Colonic mucosa (tissue), 4 donors: ENCODE measurements at places on chromosomes 3 and 15.

DNA sequence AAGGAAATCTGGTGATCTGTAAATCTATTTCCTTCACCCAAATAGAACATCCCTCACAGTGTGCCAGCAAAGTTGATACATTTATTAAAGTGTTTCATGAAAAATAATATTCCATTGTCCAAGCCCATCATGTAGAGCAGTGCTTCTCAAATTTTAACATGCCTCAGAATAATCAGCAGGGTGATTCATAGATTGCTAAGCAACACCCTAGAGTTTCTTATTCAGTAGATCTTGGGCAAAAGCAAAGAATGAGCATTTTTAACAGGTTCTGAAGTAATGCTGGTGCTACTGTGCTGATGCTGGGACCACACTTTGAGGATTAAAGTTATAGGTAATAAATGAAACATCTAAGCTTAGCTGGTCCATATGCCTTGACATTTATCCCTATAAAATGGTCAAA, 210.5 kb downstream of the ZIC4 start:
- no peak for DNase-seq

DNA sequence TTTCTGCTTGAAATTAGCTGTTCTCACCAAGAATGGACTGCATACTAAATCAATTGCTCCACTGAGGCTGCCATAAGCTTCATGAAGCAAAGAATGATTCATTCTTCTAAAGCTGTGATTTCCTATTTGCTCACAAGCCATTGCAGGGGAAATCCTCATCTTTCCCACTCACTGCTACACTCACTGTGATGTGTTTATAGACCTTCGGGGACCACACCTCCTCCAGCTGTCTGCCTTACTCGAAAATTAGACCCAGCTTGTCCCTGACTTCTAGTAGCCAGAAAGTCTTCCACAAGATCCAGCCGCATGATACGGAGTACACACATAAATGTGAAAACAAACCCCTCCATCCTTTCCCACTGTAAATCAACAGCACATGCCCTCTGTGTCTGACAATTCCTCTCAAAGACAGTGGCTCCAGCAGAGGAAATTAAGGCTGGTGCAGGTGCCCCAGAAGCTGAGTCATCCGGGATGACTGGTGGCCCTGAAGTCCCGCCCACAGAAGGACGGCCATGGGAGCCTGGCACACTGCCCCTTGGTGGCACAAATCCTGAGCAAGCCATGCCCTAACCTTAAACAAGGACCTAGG, 172.0 kb downstream of the STT3B start:
- DNase-seq: peak; percentile 73

DNA sequence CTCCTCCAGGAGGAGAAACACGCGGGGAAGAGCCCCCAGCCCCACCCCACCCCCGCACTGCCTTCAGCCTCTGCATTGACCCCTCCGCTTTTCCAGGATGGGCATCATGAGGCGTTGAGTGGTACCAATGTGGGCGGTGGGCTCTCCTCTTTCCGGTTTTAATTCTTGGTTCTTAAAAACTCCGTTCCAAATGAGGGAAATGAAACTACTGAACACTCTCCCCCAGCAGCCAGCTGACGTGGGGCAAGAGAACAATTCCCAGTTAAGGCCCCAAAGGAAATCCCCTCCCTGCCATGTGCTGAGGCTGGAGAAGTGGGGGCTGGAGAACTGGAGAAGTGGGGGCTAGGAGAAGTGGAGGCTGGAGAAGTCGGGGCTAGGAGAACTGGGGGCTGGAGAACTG, 5.3 kb upstream of the NRROS start:
- DNase-seq: no peak

DNA sequence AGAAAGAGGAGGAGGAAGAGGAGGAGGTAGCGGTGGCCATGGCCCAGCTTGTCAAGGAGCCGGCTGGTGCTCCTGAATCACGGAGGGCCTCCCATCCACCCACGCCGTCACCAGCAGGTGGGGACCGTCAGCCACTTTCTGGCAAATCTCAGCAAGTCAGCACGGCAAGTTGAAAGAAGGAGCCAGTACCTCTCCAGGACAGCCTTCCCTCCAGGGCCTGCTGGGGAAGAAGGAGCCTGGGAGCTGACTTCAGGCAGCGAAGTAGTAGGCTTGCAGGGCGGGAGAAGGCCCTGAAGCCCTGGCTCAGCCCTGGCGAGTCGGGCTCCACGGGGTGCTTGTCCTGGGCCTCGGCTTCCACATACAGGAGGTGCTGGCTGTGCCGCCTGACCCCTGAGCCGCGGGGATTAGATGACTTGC, 99.2 kb upstream of the TRPM1 start:
- peak; percentile 83 for DNase-seq

GRCh38 chr15:52617026-52617425, 48.2 kb upstream of the ARPP19 start:
- no peak for DNase-seq

GRCh38 chr3:120100711-120101110, 6.5 kb upstream of the GSK3B start:
- no peak for DNase-seq

- peak; percentile 93 for DNase-seq
Measured at GRCh38 chr3:141368062-141368924, at the start of gene ZBTB38. ZBTB38 (plus strand) TSS chr3:141368504; CDS start chr3:141442389, 73,885 bp downstream.

GRCh38 chr3:13348661-13349396, 71.3 kb downstream of the NUP210 start:
- DNase-seq: no peak

DNA sequence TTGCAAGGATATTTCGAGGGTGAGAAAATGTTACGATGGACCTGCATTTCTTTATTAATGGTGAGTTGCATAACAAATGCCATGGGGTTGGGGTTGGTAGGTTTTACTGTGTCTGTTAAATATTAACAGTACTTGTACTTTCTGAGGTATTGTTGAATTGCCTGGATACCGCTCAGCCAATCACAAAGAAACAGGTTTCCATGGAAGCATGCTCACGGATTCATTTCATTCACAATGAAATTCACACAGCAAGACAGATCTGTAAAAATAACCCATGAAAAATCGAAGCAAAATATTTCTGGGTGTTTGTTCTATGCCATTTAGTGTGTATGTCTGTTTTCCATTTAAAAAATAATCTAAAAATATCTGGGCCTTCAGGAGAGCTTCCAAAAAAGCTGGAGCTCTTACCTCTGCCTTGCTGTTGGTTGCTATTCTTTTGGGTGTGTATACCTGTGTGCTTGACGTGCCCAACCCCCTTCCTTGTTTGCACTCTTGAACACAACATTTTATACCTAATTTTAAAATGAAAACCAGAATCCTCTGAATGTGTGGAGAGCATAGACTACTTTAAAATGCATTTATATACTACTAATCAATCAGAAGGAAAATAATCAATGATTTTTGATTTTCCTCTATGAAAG, 479.8 kb upstream of the TBL1XR1 start:
- peak; percentile 48 for DNase-seq

- DNase-seq: no peak
Measured at GRCh38 chr15:53811530-53811929, 52.1 kb upstream of the WDR72 start.

GRCh38 chr3:49617390-49618013, 56.6 kb upstream of the APEH start:
- no peak for DNase-seq

DNA sequence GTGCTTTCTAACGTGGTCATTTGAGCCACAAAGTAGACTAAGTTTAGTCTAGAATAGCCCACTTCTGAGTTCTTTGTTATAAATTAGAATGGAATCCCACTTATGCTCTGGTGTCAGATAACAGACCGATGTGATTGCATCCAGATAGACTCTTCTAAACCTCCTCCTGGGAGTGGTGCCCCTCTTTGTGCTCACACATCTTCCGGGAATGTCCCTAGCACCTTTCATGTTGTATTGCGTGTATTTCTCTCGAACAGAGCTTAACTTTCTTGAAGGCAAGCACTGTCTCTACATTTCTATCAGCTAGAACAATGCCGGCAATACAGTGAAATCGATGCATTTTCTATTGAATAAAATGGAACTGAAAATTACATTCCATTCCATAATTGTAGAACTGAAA, 23.0 kb downstream of the CP start:
- DNase-seq: no peak

- peak; percentile 66 for DNase-seq
Measured at GRCh38 chr15:41494922-41495735, 1.5 kb downstream of the ITPKA start.

DNA sequence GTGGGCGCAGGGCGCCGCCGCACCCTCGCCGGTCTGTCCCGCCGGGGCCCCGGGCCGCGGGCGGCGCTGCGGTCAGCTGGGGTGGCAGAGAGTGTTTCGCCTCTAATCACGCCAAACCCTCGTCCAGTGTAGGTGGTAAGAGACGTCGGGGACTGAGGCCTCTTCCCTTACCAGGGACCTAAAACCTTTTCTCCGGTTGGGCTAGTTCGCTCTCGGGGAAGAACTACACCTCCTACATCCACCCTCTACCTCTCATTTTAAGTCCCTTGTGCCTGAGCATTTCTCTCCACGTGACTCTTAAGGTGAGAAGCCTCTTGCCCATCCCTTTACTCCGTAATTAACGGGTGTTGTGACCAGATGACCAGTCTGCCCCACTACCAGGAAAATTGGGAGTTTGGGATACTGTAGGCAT, 520 bp downstream of the TMEM42 start:
- peak; percentile 31 for DNase-seq

DNA sequence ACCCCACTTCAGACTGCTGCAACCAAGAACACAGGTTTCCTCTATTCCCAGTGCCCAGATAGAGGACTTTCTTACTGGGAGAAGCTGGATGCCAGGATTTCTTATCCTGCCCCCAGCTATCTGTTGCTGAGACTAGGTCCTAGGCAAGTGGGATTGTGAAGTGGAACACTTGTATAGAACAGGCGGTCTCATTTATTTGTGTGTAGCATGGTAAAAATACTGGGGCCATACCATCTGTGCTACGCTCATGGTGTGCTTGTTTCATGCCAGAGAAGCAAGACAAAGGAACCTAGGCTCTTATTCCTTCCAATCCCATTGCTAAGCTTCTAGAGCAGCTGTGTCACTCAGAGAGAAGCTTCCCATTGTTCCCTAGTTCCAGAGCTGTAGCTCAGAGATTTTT, 191.5 kb upstream of the EPHA6 start:
- DNase-seq: no peak

DNA sequence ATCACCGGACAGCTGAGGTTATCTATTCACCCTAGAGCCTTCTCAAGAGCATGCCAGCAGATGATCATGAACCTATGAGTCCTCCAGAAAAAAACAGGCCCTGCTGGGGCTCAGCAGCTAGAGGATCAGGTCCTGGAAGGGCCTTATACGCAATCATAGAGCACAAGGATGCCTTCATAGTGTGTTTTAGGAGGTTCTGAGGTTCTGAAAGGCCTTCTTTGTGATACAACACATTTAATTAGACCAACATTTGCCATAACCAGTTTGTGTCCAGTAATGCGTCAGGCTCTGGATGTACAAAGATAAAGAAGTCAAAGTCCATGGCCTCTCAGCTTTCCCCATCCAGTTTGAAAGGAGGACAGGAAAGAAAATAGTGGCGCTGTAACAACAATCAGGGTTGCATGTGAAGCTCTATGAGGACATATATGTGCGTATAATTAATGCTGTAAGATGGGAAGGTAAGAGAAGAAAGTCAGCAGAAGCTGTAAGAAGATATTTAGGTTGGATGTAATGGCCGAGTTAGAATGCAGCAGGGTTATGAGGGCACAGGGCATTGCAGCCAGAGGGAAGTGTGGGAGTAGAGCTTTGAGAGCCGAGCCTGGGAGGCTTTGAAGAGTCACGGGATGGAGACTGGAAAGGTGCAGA, 302.6 kb upstream of the TBL1XR1 start:
- DNase-seq: no peak

DNA sequence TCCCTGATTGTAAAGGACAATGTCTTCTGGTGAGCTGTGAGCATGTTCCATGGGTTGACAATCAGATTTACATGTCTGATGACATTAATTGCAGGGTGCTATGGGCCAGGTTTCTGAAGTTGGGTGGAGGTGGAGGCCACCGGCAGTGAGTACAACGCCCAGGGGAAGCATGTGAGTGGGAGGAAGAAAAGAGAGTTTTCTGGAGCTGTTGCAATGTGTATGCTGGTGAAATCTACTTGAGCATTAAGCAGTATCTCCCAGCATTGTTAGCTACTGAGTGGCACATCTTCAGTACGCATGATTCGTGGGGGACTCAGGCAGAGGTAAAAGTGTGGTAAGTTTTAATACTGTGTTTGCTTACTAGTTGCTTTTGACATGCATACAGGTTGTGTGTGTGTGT, 26.6 kb downstream of the TMEM45A start:
- DNase-seq: no peak

GRCh38 chr15:29034593-29035335, 149.0 kb downstream of the APBA2 start:
- DNase-seq: no peak

DNA sequence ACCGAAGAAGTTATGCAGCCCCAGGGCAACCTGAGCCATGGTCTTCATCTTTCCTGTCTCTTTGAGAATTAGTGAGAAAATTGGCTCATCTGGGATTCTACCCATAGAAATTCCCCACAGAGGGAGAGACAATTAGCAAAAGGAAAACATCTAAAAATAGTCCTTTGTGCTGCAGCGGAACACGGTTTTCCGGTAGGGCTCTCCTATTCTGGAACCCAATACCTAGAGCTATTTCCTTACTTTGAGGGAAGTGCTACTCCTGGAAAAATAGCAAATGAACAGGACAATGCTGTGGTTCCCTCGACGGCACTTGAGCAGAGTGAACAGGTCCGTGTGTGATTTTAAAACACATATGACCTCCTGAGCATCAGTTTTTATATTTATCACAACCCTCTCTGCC, 210.5 kb downstream of the FGF12 start:
- DNase-seq: no peak

DNA sequence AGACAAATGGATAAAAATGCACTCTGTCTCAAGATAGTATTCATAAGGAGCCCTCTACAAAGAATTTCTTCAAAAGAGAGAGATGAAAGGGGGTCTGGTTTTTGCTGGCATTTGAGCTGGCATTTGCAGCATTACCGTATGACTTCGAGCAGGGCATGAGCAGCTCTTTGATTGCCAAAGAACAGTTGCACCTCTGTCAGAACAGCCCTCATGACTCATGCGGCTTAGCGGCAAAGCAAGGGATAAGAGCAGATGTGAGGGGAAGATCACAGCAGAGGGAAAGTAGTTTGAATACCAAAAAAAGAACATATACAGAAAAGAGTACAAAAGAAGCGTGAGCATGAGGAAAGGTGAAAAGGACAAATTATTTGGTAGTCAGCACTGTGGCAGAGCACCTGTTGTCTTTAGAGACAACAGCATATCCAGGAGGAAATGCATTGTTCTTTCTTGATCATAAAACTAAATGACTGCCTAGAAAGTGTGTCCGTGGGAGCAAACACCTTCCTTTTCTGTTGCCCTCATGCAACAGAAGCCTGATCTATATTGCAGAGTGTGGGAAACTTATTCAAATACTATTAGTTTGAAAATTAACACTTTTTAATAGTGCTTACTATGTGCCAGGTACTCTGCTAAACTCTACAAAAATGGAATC, 80.5 kb upstream of the SLC24A5 start:
- peak; percentile 29 for DNase-seq

GRCh38 chr3:54939557-54940300, 11.9 kb upstream of the LRTM1 start:
- no peak for DNase-seq

DNA sequence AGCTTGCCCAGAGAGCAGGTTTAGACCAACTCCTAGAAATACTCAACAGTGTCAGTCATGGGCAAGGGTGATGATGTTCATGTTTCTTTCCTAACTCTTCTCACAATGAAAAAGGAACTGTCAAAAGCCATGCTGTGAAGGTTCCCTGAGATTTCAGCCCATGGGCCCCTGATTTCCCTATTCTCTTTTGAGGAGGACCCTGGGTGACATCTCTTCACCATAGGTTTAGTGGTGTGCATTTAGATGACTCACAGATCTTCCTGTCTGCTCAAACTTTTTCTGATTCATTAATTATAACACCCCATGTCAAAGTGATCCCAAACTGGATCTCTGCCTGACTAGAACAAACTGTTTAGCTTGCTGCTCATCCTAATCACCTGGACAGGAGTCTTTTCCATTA, 108.0 kb downstream of the BBX start:
- no peak for DNase-seq
